ENCODE measurements at places on chromosomes 3 and 15.
A peak's percentile ranks its signal among the peaks of the same experiment; 100 is the strongest.

DNA sequence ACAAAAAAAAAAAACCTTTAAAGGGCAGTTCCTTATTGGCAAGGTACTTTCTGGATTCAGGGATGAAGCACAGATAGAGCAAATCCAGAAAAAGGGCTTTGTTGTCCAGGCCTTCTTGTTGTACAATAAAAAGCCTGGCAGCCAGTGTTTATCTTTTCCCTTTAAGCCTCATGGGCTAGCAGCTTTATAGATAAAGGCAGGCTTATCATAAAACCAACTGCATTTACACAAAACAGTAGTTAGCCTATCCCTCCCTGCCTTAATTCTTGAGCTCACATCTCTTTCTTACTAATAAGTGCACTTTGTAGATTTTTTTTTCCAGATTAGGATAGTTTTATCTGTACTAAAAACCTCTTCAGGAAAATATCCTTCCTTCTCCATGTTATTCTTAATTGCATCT, 662.8 kb upstream of the CCDC54 start:
- DNase-seq: no peak

- DNase-seq: no peak
Observed at GRCh38 chr15:100665570-100665969, 63.2 kb downstream of the ASB7 start.

GRCh38 chr15:67809866-67810265, 15.4 kb upstream of the SKOR1 start:
- DNase-seq: no peak

DNA sequence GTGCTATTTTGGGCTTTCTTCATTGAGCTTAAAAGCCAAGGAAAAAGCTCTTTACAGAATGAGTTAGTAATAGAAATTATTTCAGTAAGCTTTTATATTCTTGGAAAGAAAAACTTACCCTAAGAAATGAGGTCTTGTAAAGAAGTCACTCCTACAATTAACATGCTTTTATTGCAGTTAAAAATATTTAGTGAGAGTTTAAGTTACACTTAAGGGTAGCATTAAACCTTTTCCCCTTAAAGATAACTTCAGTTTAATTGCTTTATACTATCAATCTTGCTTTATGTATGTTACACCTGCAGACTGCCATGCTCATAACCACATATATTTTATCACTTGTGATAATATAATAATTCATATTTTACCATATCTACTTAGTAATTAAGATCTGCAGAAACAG, 426.2 kb downstream of the PLCL2 start:
- DNase-seq: no peak

- no peak for DNase-seq
Observed at GRCh38 chr3:27076815-27077630, 292.2 kb downstream of the NEK10 start.

GRCh38 chr15:74382004-74382816, 14.8 kb upstream of the CYP11A1 start:
- DNase-seq: peak; percentile 66

DNA sequence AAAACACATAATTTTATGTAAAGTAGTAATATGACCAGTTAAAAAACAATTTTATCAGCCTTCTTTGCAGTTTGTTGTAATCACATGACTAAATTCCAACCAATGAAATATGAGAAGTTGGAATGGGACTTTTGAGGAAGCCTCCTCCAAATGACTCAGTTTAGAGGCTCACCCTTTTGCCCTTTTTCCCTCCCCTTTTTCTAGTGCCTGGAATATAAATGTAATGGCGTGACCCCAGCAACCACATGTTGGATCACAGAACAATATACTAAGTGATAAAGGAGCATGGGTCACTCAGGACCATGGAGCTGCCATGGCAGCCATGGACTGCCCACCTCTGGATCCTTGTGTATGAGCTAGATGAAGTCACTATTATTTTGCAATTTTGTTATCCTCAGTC, 48.8 kb upstream of the HEG1 start:
- no peak for DNase-seq
